Breast epithelium (tissue), 4 donors: ENCODE measurements at places on chromosomes 7 and 10.
A peak's percentile ranks its signal among the peaks of the same experiment; 100 is the strongest.

DNA sequence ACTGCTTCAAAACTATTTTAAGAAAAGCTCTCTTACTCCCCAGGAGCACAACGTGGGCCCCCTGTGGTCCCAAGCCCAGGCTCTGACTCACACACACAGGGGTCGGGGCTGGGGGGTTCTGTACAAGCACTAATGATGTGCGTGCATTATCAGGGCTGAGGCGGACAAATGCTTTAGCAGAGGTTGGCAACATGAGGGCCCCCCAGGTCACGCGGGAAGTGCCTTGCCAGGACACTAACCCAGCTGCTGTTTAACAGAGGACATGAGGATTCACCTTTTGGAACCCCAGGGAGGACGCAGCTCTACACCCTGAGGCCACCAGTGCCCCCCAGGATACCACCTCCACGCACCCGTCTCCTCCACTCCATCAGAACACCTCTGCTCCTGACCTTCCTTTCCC lies 342.8 kb downstream of the DNAJB6 start:
- DNase-seq, result no peak

GRCh38 chr7:11213266-11213665 lies 239.6 kb downstream of the PHF14 start:
- no peak for DNase-seq

- DNase-seq, result no peak
Observed at GRCh38 chr7:18167815-18168214, 140.2 kb upstream of the PRPS1L1 start.

DNA sequence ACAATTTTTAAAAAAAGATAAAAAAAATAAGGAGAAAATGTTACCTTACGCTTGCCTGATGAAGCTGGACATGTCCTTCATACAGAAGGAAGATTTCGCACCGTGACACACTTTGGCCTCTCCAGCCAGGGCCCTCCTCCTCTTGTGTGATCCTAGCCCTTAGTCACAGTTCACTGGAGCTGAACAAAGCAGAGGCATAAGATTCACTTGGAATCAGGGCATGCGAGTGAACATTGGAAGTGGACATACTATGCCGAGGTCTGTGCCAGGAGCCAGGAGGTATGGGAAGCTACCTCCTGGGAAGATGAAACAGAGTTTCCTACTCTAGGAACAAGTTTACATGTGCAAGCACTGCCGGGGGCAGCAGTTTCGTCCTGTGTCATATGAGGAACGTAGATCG lies 91.5 kb downstream of the XPNPEP1 start:
- no peak for DNase-seq

- no peak for DNase-seq
Observed at GRCh38 chr7:36313607-36314006, 76.1 kb upstream of the ANLN start.

GRCh38 chr7:138167222-138167621 lies 91.0 kb downstream of the AKR1D1 start:
- no peak for DNase-seq

- DNase-seq, result no peak
Observed at GRCh38 chr10:74418285-74418872, 267.4 kb downstream of the ADK start.

GRCh38 chr10:128150045-128150493 lies 23.8 kb upstream of the MKI67 start:
- no peak for DNase-seq

GRCh38 chr7:22853674-22854157 lies 31.1 kb upstream of the TOMM7 start:
- no peak for DNase-seq

DNA sequence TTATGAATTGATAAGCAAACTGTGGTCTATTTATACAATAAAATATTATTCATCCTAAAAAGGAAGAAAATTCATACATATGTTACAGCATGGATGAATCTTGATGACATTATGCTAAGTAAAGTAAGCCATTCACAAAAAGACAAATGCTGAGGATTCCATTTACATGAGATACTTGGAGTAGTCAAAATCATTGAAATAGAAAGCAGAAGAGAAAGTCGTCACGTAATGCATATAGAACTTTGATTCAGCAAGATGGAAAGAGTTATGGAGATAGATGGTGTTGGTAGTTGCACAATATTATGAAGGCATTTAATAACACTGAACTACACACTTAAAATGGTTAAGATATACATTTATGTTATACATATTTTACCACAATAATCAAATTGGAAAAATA lies 309.7 kb upstream of the KLF6 start:
- DNase-seq, result no peak

DNA sequence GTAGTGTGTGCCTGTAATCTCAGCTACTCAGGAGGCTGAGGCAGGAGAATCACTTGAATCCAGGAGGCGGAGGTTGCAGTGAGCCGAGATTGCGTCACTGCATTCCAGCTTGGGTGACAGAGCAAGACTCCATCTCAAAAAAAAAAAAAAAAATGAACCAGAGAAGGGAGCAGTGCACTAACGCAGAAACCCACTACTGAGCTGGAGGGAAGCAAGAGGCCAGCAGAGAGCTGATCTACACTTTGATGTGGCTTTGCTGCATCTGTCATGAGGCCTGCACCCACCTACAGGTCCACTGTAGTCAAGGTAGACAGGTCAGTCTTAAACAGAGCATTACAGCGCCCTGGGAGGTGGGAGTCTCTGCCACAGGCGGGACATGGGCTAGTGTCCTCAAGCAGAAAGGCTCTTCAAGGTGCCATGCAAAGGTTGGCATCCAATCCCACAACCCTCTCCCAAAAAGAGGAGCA lies 30.0 kb downstream of the MAT1A start:
- DNase-seq, result peak; percentile 42
